NCI-H2081 (cell line): ENCODE measurements at places on chromosomes 7 and 10.

DNA sequence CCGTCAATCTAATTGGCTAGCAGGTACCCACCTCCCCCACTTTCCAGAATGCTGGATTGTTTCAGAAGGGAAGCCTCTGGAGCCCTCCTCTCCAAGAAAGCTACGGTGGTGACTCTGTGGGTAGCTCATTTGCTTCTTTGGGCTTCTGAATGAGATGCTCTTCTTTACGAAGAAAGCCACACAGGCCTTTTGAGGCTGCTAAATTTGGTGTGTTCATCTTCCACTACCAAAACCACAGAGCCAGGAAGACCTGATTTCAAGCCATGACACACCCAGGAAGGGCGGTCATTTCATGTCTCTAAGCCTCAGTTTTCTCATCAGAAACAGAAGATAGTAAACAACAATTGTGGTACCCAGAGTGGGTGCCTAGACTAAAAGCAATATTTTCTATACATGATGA, 901.2 kb downstream of the KCNMA1 start:
- DNase-seq, result no peak

DNA sequence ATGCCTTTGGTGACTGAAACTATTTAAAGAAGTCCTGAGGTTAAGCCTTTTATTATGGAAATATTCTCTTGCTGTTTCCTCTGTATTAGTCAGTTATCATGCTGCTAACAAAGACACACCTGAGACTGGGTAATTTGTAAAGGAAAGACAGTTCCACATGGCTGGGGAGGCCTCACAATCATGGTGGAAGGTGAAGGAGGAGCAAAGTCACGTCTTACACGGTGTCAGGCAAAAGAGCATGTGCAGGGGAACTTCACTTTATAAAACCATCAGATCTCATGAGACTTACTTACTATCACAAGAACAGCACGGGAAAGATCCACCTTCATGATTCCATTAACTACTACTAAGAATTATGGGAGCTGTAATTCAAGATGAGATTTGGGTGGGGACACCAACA, 121.2 kb upstream of the GPR26 start:
- DNase-seq, result no peak

DNA sequence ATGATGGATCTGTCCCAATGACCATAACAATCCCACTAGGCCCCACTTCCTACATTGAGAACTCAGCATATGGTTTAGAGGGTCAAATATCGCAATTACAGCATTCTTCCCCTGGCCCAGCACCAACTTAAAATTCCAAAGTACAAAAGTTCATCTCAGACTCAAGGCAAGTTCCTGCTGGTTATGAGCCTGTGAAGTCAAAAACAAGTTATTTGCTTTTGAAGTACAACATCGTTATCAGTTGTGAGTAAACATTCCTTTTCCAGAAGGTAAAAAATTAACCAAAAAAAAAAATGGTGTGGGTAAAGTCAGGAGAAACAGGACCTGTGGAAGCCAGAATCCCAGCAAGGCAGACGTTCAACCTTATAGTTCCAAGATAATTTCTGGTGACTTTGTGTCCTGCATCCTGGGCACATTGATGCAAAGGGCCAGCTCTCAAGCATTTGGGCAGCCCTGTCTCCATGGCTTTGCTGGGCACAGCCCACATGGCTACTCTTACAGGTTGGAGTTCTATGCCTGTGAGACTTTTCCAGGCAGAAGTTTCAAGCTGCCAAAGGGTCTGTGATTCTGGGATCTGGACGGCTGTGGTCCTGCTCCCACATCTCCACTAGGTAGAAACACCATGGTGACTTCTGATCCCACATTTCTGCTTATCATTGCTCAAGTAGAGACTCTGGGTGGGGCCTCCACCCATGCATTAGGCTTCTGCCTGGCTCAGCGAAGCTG, 37.5 kb downstream of the AKR1C8 start:
- no peak for DNase-seq

DNA sequence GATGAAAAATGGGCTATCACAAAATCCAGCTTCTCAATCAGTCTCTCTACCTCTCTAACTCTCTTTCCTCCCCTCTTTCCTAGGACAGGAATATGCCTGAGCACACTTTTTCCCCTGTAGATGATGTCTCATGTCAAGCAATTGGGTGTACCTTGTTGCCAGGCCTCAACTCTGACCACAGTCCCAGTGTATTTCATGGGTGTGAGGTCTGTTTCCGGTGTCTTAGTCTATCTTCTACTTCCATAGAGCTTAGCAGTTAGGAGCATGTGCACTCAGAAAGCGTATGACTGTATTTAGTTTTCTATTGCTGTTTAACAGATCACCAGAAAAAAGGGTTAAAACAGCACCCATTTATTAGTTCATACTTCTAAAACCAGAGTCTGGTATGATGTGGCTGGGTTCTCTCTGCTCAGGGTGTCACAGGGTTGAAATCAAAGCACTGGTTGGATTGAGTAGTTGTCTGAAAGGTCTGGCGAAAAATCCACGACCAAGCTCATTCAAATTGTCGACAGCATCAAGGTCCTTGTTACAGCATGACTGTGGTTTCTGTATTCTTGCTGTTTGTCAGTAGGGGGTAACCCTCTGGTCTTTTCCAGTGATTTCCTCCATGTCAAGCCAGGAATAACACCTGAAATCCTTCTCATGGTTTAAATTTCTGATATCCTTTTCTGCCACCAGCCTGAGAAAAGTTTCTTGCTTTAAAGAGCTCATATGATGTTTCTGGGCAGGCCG, 130.0 kb downstream of the THSD7A start:
- DNase-seq, result no peak

- DNase-seq, result no peak
Measured at GRCh38 chr10:152915-153314, 17.7 kb downstream of the ZMYND11 start.

GRCh38 chr7:57403601-57404342, 46.2 kb upstream of the ZNF716 start:
- DNase-seq, result no peak
